Large intestine (tissue), 12 donors: ENCODE measurements at places on chromosomes 16 and 17.
A peak's percentile ranks its signal among the peaks of the same experiment; 100 is the strongest.

GRCh38 chr16:28213396-28213795, 1.6 kb upstream of the XPO6 start:
- no peak for DNase-seq

- DNase-seq, result peak; percentile 23
Measured at GRCh38 chr16:1333149-1333812, at the start of gene BAIAP3. BAIAP3 (plus strand) TSS chr16:1333645; CDS start chr16:1338550, 4,905 bp downstream.

DNA sequence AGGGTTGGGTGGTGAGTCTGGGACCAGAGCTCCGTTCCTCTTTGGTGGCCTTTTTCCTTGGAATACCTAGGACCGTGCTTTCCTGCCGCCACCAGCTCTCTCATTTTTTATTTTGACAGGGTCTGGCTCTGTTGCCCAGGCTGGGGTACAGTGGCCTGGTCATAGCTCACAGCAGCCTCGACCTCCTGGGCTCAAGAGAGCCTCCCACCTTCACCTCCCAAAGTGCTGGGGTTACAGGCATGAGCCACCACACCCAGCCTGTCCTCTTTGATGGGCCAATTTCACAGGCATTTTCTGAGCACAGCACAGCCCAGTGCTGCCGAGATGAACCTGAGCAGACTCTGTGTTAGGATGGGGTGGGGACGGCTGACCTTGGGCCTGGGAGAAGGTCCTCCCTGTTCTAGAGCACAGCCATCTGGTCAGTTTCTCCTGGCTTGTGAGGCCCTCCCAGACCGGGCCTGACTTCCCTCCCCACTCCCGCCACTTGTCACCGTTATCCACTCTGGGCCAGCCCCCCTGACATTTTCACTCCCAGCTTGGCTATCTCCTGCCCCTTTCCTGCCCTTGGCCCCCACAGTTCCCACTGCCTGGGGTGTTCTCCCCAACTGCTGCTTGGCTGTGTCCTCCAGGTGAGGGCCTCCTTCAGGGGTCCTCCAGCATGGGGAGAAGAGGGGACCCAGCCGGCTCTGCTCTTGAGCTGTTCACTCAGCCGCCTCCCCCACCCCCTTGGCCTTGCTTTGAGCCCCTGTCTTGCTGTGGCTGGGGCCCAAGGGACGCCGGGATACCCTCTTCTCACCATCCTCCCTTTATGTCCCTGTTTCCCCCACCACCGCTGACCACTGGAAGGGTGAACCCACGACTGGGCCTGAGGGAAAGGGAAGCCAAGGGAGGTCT, 5.0 kb downstream of the ADCY7 start:
- DNase-seq, result no peak

- DNase-seq, result no peak
Measured at GRCh38 chr16:66264311-66265047, 102.0 kb upstream of the CDH5 start.

DNA sequence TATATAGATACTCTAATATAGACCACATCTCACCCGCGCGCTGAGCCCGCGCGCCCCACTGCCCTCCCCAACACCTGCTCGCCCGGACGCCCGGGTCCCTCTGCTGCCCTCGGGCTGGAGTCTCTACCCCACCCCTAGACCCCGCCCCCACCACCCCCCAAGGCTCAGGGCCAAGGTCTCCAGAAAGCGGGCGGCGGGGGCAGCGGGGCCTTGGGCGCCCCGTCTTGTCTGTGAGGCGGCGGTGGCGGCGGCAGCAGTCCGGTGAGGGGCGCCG, 2.6 kb downstream of the HES7 start:
- no peak for DNase-seq

- DNase-seq, result peak; percentile 19
Measured at GRCh38 chr17:30819971-30820705, 4.4 kb downstream of the CRLF3 start.

- DNase-seq, result no peak
Measured at GRCh38 chr16:49524947-49525315, 151.3 kb downstream of the C16orf78 start.

DNA sequence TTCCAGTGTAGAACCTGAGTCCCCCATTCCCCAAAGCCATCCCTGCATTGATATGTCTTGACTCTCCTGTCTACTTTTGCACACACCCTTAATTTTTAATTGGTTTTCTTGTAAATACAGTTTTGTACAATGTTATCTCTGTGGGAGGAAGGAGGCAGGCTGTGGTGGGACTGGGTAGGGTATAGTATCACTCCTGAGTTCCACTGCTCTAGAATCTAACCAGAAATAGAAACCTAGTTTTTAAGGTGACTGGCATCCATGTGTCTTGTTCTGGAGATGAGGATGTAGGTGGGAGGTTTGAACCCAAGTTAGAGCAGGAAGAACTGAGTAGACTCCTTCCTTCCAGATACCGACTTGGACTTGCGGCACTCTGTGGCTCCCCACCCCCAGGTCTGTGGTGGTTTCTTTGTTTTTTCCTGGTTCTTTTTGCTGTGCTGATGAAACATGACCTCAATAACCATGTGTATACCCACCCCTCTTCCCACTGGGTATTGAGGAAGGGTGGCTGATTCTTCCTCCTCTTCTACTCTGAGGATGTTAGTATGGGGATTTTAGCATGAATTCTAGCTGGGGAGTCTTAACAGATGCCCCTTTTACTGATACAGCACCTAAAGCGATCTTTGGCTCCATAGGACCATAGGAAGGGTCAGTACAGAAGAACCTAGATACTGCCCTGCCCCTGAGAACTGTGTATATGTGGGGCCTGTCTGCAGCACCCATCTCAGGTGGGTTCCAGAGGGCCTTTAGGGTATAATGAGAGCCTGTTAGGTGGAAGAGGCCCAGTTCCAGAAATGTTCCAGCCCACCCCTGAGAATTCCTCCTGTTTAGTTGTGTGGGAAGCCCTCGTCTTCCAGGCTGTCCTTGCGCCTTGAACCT, 48.7 kb downstream of the SF3B3 start:
- no peak for DNase-seq

DNA sequence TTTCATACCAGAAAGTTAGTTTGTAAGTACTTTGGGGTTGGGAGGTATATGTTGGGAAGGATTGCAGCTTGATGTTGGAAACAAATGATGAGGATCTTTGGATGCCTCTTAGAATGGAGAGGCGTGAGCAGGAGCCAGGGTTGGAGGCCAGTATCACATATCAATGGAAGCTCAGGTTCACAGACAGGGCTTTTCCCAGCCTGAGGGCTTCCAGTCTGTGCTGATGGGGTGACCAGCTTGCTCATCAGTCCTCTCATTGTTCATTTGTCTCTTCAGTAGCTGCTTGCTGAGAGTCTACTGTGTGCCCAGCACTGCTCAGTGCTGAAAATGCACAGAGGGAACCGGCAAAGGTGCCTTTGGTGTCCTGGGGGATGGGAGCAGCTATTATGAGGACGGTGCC, 5.8 kb downstream of the DNAAF1 start:
- DNase-seq, result no peak

DNA sequence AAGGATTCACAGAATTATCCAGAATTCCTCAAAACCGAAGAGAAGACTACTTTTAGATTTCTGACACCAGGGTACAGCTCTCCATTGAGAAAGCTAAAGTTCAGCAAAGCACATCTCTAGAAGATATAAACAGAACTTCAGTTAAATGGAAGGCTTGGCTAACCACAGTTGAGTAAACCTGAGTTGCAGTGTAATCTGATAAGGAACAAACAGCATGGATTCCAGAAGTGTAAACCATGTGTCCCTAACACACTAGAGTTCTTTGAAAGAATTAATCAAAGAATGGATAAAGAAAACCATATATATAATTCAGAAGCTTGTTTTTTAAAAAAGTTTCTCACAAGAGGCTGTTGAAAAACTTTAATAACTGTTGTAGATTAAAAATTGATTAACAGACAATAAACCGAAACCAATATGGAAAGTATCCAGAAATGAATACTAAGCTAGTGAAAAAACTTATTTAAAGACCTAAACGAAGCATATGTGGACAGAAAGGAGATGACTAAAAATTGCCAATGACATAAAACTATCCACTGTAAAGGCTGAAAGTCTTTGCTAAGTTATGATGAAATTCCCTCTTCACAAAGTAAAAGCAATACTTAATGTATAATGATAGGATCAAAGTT, 4.3 kb downstream of the RNF43 start:
- peak; percentile 56 for DNase-seq

GRCh38 chr17:54280741-54281140, 458.0 kb downstream of the KIF2B start:
- DNase-seq, result no peak

DNA sequence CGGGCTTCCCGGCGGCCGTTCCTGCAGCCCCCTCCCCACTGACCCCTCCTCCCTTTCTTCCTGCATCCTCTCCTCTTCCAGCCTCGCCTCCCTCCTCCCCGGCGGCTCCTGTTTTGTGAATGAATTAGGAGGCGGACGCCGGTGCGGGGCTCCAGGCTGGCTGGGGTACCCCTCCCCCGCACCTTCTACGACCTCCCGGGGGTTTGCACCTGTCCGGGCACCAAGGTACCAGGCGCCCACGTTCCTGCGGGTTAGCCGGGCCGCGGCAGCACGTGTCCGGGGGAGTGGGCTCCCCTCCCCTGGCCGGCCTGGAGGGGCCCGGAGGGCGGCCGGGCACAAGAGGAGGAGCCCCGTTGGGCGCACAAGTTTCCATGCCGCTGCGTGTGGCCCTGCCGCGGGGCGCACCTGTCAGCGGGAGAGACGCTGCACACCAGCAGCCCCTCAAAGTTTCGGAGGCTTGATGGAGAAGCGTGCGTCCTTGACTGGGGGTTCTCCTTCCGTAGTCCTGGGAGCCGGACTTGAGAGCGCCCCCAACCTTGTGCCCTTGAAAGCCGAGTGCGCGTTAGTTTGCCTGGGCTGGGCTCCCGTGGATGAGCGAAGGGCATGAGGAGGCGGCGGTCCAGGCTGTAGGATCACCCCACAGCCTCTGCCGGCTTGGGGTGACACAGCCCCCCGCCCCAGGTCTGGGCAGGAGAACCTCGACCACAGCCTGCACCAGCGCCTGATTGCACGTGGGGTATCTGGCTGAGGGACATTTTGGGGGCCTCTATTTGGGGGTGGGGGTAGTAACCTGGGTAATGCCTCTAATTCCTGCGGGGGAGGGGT, 1.2 kb downstream of the HAS3 start:
- DNase-seq, result peak; percentile 24

DNA sequence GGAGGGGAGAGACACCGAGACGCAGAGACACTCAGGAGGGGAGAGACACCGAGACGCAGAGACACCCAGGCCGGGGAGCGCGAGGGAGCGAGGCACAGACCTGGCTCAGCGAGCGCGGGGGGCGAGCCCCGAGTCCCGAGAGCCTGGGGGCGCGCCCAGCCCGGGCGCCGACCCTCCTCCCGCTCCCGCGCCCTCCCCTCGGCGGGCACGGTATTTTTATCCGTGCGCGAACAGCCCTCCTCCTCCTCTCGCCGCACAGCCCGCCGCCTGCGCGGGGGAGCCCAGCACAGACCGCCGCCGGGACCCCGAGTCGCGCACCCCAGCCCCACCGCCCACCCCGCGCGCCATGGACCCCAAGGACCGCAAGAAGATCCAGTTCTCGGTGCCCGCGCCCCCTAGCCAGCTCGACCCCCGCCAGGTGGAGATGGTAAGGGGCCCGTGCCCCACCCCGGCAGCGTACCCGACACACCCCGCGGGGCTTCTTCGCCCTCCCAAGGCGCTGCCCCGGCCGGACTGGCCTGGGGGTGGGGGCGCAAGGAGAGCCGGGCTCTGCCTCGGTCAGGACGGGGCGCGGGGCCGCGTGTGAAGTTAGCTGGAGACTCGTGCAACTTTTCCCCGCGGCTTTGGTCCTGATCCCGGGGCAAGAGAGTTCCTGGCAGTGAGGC, 427 bp downstream of the PPP1R1B start:
- no peak for DNase-seq

GRCh38 chr16:12291989-12292759, 315.6 kb downstream of the SNX29 start:
- no peak for DNase-seq

DNA sequence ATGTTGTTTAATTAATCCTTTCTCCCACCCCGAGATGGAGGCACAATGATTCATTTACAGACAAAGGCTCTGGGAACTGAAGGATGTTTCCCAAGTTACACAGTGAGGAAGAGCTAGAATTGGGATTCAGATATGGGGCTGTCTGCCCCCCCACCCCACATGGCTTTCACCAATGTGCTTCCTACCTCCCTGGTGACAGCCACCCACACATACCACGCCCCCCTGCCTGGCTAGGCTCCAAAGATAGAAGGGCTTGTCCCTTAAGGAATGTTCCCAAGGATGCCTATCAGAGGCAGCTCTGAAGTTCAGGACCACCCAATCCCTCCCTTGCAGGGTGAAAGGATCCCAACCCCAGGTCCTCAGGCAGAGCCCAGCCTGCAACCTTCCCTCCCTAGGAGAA, 32.9 kb downstream of the CFAP20 start:
- DNase-seq, result no peak

DNA sequence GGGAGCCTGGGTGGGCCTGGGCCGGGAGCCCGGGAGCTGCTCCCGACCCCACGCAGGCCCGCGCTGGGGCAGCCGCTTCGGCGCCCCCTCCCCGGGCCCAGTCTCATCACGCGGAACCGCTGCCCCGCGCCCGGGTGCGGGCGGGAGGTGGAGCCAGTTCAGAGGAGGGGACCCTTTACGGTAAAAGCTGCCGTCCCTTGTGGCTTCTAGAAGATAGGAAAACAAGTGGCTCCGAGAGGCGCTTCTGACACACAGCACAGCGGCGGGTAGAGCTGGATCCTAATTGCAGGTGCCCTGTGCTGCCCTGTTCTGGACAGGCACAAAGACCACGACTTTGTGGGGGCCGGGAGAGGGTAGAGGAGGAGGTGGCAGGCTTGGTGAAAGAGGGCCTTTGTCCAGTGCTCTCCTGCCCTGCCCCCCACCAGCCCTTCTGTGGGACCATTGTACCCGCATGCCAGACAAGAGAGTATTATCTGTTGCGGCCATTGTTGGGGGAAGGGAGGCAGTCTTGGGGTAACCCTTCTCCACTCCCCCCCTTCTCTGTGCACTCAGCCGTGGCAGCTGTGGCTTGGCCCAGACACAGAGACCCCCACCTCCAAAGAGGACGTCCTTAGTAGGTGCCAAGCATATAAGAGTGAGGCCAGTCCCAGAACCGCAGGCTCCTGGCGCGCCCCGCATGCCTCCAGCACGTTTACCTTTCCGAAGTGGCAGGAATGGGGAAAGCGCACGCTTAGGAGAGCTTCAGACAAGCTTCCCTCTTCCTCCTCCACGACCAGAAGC, 736 bp downstream of the CNP start:
- peak; percentile 33 for DNase-seq

DNA sequence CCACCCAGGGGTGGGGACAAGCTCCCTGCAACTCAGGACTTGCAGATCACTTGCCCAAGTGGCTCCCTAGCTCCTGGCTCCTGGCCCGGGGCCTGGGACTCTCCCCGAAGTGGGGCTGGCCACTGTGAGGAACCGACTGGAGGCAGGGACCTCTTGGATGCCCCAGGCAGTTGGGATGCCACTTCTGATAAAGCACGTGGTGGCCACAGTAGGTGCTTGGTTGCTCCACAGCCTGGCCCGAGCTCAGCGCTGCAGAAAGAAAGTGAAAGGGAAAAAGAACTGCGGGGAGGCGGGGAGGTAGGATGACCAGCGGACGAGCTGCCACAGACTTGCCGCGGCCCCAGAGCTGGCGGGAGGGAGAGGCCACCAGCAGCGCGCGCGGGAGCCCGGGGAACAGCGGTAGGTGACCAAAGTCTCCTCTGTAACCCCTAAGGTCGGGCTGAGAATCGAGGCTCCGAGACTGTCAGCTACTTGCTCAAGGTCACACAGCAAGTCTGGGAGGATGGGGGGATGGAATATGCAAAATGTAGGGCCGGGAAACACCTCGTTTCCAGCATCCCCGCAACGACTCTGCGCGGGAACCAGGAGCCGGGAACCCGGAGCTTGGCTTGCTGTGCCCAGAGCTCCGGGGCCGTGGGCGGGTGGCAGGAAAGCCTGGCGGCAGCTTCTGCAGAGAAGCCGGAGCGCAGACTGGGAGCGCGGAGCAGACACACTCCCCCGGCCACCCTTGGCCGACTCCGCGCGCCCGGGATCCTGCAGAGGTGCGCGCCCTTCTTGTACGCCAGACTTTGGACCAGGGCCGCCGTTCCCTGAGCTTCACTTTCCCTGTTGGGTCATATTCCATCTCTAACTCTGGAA, 1.9 kb downstream of the CIITA start:
- peak; percentile 89 for DNase-seq
